ENCODE measurements at places on chromosomes 4 and X.

DNA sequence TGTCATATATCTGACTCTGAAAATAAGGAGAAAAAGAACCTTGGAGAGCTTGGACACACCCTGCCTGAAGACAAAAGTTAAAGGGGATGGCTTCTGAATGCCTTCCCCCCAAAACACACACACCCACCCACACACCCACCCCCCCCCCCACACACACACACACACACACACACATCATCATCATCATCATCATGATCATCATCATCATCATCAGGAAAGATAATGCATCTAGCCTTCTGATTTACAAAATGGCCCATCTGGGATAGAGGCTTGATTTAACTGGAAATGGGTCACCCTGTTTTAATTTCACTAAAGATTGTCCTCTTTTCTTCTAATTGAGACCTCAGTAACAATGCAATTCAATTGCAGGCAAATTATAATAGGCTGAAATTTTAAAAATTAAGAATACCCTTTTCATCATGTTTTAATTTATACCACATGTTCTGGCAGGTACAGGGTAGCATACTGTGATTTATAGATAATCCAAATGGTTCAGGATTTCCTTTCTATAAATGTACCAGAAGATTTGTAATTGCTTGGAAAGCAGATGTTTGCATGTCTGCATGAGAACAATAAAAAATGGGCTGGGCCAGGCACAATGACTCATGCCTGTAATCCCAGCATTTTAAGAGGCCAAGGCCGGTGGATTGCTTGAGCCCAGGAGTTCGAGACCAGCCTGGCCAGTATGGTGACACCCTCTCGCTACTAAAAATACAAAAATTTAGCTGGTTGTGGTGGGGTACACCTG is 56.5 kb downstream of the TRIM2 start:
- DNase-seq = no peak

DNA sequence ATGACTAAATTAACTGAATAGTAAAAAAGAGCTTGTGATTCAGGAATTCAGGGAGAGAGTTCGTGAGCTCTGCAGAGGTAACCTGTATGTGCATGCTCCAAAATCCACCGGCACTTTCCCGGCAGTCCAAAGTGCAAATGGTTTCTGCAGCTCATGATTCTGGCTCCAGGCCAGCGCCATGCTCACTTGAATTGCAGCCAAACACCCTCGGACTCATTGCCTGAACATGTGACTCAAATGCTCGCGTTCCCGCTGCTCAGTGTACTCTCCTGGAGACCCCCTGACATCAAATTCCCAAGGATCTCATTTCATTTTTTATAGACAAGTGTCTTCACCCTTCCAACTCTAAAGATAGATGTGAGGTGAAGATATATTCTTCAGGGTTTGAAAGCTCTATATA is 44.1 kb upstream of the SH3RF1 start:
- peak; percentile 24 for DNase-seq

DNA sequence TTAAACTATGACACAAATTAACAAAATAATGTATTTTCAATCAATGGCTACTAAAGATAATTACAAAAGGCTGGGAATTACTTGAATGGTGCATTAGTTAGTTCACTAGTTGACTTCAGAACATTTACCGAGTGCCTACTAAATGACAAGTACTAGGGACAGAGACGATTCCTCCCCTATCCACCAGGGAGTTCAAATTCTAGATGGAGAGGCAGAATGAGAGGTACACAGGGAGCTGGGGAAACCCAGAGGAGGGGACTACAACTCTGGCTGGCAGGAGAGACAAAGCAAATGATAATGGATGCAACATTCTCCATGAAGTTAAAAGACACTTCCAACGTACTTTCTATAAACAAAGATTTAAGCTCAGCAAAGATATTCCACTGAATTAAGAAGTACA is 43.1 kb upstream of the MCF2 start:
- DNase-seq = no peak

- DNase-seq = no peak
Observed at GRCh38 chrX:115449742-115450141, 111.2 kb upstream of the PLS3 start.

GRCh38 chrX:43592597-43592996 is 63.5 kb upstream of the MAOA start:
- DNase-seq = no peak

- peak; percentile 54 for DNase-seq
Observed at GRCh38 chr4:70734168-70734954, 12.6 kb downstream of the RUFY3 start.

DNA sequence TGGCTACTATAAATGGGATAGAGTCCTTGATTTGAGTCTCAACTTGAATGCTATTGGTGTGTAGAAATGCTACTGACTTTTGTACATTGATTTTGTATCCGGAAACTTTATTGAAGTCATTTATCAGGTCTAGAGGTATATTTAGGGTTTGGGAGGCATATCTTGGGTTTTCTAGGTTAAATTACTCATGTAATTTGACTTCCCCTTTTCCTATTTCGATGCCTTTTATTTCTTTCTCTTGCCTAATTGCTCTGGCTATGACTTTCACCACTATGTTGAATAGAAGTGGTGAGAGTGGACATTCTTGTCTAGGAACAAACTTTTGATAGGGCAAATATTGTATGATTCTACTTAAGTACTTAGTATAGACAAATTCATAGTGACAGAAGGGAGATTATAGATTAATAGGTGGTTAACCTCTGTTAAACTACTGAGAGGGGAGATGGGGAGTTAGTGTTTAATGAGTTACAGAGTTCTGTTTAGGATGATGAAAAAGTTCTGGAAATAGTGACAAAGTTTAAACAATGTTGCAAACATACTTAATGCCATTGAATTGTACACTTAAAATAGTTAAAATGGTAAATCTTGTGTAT is 22.8 kb upstream of the HSPA4L start:
- DNase-seq = no peak

- DNase-seq = no peak
Observed at GRCh38 chr4:88653371-88653946, 44.2 kb downstream of the NAP1L5 start.

- no peak for DNase-seq
Observed at GRCh38 chr4:184802697-184803015, 23.1 kb downstream of the ACSL1 start.

DNA sequence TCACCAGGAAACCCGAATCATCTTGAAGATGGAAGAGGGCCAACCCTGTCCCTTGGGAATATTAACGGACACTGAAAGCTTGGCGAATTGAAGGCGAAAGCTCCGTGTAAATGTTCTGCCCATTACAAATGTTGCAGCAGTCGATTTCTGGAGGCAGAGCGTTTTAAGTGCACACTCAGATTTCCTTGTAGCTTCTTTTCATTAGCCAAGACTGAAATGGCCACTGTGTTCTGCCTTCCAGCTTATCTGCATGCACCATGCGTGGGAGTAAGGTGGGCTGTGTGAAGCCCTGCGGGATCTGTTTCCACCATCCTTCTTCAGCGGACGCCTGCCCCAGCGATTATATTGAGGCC is 1.3 kb downstream of the SMIM20 start:
- no peak for DNase-seq

GRCh38 chr4:18021470-18021719 is 160 bp downstream of the LCORL start:
- DNase-seq = no peak

- no peak for DNase-seq
Observed at GRCh38 chr4:53421791-53422190, 44.4 kb downstream of the FIP1L1 start.

DNA sequence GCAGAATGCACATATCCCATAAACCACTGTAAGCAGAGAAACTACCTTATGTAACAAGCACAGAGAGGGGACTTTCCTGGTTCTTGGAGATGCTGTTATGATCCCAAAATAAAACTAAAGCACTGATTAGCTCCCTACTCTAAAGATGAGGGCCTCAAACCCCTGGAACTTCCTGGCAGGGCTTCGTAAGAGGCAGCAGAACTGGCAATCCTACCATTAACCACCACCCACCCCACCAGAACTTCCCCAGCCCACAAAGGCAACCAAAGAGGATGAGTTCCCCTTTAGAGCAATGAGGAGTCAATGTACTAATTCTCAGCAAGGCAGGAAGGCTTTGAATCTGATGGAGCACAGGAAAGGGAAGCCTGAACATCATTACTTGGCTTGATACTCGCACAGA is 436.5 kb upstream of the FRG1 start:
- DNase-seq = no peak

- DNase-seq = no peak
Observed at GRCh38 chr4:48103483-48104139, 30.4 kb downstream of the TXK start.

- no peak for DNase-seq
Observed at GRCh38 chr4:123675567-123675966, 279.0 kb downstream of the SPRY1 start.

DNA sequence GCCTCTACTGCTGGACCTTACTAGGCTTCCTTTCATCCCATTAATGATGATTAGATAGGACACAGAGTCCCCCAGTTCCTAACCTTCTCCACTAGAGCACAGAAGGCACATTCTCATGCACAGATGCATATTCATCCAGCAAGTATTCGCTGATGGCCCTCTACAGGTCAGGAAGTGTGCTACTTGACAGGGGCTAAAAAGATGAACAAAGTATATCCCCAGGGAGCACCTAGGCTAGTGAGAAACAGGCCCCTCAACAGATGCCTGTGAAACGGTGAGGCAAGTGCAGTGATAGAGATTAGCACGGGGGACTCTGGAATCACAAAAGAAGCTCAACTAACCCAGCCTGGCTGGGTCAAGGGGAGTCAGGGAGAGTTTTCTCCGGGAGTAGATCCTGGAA is 95.8 kb downstream of the MGST2 start:
- no peak for DNase-seq

- no peak for DNase-seq
Observed at GRCh38 chr4:36183232-36183631, 61.1 kb downstream of the ARAP2 start.

DNA sequence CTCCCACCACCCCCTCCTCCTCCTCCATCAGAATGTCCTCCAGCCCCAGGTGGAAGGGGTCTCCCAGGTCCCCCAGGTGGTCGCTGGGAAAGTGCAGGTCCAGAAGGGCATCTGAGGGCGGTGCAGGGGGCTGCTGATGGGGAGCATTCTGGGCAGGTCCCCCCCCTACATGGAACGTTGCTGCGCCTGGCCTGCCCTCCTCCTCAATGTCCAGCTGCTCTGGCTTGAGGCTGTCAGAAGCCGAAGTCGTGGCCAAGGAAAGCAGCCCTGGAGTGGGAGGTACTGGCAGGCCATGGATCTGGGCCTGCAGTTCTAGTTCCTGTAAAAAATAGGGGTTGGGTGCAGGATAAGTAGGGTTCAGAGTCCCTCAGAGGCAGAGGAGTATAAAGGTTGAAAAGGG is 12.9 kb downstream of the TFE3 start:
- DNase-seq = no peak

- DNase-seq = no peak
Observed at GRCh38 chr4:27040356-27040755, 179.7 kb downstream of the STIM2 start.

GRCh38 chrX:148567779-148568178 is 67.4 kb downstream of the AFF2 start:
- no peak for DNase-seq

- no peak for DNase-seq
Observed at GRCh38 chr4:44983083-44983482, 256.7 kb upstream of the GNPDA2 start.

DNA sequence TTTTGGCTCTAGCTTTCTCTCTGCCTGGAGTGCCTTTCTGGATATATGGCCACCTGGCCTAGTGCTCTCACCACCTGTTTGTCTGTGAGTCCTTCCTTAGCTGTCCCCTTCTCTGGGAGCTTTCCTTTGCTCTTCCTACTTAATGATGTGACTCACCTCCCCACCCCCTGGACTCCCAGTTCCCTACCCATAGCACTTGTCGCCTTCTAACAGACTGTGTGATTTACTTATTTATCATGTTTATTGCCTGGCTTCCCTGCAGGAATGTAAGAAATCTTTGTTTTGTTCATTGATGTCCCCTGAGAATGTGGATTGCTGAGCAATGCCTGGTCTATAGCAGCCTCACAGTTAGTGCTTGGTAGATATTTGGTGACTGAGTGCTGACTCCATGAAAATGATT is 18.9 kb downstream of the ADD1 start:
- no peak for DNase-seq

GRCh38 chr4:187125062-187125461 is 401.4 kb upstream of the FAT1 start:
- DNase-seq = no peak

- DNase-seq = peak; percentile 26
Observed at GRCh38 chrX:136827026-136827425, 46.3 kb upstream of the ARHGEF6 start.

- DNase-seq = peak; percentile 12
Observed at GRCh38 chr4:122045533-122045932, 93.7 kb upstream of the TRPC3 start.

- DNase-seq = no peak
Observed at GRCh38 chrX:133306316-133306715, 88.2 kb upstream of the TFDP3 start.

DNA sequence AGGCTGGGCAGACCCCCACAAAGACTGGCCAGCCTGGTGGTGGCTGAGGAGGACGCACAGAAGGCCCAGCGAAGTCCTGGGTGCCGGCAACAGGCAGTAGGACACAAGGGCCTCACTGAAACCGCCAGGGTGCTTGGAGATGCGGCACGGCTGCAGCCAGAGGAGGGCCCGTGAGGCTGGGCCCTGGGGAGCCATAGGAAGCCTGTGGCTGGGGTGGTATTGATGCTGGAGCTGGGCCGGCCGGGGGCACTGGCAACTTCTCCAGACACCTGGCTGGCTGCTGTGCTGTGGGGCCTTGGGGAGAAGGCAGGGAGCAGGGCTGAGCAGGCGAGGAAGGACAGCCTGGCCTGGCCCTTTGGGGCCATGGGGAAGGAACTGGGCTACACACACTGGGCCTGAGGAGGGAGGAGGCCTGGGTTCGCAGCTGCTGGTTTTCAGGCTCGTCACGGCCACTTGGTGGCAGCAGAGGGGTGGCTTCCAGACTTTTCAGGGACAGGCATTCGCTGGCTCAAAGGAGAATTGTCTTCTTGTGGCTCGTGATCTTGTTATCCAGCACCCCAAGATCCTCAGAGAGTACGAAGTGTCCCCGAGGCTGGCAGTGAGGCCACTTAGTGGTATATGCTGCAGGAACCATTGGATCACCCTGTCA is 37.2 kb downstream of the ATP2B3 start:
- DNase-seq = peak; percentile 3

- no peak for DNase-seq
Observed at GRCh38 chr4:150250293-150250997, 172.2 kb downstream of the DCLK2 start.

GRCh38 chr4:56320293-56320692 is 67.0 kb downstream of the AASDH start:
- no peak for DNase-seq

DNA sequence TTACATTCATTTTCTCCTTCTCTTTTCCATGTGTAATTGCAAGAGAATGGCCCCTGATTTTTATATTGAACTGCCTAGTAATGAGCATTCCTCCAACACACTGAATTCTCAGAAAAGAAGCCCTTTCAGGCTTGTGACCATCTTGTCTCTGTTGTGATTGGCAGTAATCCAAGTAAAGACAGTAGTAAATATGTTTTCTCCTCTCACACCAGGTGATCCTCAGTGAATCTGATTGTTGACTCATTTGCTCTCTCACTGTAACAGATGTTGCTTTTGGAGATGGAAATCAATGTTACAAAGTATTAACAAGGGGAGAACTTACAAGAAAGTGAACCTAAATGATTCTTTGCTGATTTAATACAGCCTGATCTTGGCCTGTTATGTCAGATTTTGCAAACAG is 271.0 kb downstream of the AFF2 start:
- no peak for DNase-seq

GRCh38 chrX:17028356-17028755 is 81.9 kb downstream of the REPS2 start:
- no peak for DNase-seq

Measured in NCI-H774 (cell line).